ENCODE measurements at places on chromosomes 12 and 14. TPM values are rescaled to one million over a fixed set of nuclear protein-coding genes. Genes with fewer than 3 reads are reported as not detected.

OR2AP1 gene
- total RNA-seq: not detected

NAV3 gene
- 224 TPM for total RNA-seq

MGAT4C gene
- total RNA-seq: 79.2 TPM

TCL1B gene
- total RNA-seq: not detected

GLTP gene
- 9.8 TPM for total RNA-seq

POLE2 gene
- 5.2 TPM for total RNA-seq

PRH2 gene
- not detected for total RNA-seq

TMEM233 gene
- not detected for total RNA-seq

CLEC1A gene
- total RNA-seq: 0.98 TPM

MFAP5 gene
- 1.7 TPM for total RNA-seq

Measured in temporal lobe (tissue), 4 donors.